ENCODE measurements at places on chromosomes 5 and 9.

DNA sequence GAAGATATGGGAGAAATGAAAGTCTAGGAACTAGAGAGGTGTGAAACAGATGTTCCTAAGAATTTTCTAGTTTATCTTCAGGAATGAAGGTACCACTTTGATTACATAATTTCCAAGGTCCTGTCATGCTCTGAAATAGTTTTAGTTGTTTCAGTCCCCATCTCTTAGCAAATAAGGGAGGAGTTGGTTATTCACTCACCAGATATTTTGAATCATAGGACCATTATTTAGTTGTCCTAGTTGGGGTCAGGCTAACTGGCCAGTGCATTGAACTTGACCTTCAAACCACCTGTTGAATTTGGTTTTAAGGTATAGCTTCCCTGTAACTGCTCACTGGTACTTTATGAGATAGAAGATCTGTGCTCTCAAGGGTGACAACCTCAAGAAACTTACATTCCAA, 53.9 kb upstream of the TNFAIP8 start:
- DNase-seq: no peak

DNA sequence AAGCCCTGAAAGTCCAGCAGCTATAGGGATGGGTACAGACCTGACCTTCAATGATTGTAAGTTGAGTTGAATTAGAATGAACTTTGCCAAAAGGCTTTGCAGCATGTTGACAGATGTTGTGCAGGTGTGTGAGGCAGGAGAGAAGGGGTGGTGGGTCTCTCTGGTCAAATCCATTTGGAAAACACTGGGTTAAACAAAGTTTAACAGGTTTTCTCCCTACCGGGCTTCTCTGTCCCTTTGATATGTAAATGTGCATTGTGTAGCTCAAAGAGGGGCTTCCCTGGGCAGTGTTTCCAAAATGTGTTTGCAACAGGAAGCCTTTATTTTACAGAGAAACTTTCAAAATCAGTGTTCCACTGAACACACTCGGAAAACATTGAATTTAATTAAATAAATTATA, 72.1 kb upstream of the BRINP1 start:
- no peak for DNase-seq

DNA sequence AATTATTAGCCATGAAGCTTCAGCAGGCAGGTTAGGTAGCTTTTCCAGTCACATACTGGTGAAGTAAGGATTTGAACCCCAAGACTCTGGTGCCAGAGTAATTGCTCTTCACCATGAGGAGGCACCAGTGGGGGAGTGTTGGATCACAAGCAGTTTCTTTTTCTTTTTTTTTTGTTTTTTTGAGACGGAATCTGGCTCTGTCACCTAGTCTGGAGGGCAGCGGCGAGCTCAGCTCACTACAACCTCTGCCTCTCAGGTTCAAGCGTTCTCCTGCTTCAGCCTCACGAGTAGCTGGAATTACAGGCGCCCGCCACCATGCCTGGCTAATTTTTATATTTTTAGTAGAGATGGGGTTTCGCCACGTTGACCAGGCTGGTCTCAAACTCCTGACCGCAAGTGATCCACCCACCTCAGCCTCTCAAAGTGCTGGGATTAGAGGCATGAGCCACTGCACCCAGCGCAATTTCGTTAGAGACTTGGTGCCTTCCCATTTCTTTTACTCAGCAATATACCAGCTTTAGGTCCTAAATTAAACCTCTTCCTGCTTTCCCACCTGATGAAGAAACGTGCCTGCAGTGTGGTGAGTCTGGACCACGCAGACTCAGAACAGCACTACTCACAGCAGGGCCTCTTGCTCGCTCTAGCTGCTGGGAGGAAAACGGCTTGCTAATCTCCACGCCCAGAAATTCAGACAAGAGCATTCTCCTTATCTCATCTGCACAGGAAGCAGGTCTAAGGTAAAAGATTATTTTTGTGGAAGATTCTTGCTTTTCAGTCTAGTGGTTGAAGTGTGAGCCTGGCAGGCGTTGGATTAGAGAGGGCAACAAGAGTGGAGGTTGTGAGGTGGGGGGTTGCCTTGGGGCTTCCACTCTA, at the start of gene S100Z:
Gene S100Z (plus strand): TSS at position 596 of the 873 bp plus-strand sequence. CDS start 25,346 bp downstream, outside the sequence.
- DNase-seq: no peak

DNA sequence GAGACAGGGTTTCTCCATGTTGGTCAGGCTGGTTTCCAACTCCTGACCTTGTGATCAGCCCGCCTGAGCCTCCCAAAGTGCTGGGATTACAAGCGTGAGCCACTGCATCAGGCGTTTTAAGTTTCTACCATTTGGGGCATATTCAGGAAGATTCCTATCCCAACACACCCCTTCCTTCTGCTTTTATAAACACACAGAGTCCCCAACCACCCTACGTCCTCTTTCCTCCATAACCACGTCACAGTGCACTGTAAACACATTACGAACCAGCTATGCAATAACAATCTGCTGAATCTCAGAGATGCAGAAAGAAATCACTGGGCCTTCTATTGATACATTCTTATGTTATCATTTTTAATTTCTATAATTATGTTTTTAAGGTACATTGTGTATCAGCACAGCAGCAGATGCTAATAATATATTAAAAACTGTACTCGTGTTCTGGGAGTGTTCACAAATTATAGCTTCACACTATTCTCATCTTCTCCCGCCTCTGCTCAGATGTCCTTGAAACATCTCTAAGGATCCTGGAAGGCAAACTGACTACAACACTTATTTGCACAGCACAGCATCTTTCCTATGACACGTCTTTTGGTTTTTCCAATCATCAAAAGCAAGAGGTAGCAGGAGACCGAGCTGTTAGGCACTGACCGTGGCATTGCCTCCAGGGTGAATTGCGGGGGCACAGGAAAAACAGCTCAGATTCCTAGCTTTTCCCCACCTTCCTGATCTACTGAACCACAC, 60.2 kb downstream of the KCNIP1 start:
- DNase-seq: no peak

DNA sequence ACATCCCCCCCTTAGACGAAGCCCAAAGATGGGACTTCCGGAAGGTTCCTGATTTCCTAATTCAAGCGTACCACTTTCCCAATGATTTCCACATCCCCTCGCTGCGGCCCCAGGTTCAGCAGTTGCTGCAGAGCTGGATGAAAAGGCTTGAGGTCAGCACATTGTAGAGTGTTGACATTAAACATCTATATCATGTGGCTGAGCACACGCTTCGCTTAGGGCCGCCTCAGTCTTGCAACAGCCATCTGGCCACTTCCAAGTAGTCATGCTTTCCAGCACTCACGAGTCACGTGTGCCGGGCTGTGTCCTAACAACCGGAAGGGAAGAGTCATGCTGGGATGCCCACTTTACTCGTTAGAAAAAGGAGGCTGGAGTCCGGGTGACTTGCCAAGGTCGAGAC, 340.6 kb upstream of the IRX4 start:
- DNase-seq: no peak

DNA sequence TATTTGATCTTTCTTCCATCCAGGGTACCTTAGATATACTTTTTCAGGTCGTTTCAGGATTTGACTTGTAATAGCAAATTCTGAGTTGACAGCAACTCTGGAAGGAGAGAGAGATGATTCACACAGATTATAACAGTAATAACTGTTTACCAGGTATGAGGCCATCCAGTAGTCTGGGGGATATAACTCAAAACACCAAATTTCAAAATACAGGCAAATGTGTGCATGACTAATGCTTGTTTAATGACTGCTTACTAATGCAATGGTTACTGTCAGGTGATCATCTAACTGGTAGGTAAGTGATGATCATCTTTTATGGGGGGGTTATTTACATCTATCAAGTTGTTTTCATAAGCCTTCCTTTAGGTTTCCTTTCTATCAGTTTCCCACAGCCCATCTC, 412.3 kb downstream of the MAT2B start:
- DNase-seq: no peak

DNA sequence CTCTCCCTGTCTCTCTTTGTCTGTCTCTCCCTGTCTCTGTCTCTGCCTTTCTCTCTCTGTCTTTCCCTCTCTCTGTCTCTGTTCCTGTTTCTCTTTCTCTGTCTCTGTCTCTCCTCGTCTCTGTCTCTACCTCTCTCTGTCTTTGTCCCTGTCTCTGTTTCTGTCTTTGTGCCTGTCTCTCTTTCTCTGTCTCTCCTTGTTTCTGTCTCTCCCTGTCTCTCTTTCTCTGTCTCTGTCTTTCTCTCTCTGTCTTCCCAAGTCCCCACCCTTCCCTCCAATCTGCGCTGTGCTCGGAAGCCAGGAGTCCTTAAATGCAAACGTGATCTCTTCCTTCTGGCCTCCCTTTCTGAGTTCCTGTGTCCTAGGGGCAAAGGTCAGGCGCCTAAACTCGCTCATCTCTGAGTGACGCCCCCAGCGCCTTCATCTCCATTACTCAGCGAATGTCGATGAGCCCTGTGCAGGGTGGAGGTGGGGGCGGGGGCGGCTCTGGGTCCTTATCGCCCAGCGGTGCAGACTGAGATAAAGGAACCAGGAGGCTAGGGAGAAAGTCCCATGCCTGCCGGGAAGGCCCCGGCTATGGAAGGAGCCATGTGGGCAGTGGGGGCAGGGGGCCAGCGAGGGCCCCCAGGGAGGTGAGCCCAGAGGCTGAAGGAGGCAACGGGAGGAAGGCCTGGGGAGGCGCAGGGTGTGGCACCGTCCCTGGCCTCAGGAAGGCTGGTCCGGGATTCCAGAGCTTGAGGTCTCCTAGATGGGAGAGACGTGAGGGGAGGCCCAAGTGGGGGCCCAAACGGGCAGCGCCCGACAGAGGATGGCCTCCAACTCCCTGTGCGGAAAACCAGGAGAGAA, 1.5 kb upstream of the SLC6A19 start:
- no peak for DNase-seq

GRCh38 chr5:159752622-159753275, 163.5 kb upstream of the ADRA1B start:
- DNase-seq: no peak

DNA sequence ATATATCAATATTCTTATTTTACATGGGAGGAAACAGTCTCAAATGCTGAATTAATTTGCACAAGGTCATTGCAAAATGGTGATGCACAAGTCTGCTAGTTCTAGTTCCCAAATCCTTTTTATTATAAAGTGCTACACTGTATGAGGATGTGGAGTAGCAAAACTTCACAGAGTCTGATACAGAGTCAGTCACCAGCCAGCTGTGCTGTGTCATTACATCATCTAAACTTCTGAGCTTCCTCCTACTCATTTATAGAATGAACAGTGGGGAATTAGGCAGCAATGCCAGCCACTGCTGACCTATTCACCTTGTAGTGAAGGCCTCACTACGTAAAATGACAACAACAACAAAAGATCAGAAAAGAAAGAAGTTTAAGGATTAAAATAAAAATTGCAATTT, 357.8 kb downstream of the TMEM167A start:
- peak; percentile 62 for DNase-seq
